Cerebellar cortex (tissue), 1 donor: ENCODE measurements at places on chromosomes 6 and 20.

GRCh38 chr6:47379328-47379727, 69.6 kb upstream of the TNFRSF21 start:
- DNase-seq, result no peak

- no peak for DNase-seq
Measured at GRCh38 chr6:842141-842540, 149.2 kb upstream of the EXOC2 start.

DNA sequence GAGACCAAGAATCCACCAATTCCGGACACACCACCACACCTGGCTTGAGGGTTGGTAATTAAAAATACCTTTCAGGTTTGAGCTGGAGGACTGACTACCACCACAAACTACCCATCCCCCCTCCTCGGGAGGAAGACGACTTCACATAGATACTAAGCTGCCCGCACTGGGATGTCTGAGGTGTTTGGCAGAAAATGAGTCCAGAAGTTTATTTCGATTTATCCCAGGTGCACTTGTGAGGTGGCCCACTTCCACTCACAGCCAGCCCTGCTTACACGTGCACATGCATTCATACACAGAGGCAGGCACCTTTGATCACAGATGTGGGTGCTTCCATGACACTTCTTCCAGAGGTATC, 187.1 kb downstream of the ID4 start:
- no peak for DNase-seq

- no peak for DNase-seq
Measured at GRCh38 chr20:21361266-21361665, 36.1 kb downstream of the NKX2-4 start.

- DNase-seq, result no peak
Measured at GRCh38 chr6:68978411-68978810, 343.3 kb downstream of the ADGRB3 start.

- no peak for DNase-seq
Measured at GRCh38 chr6:26086211-26086610, 1.0 kb upstream of the HFE start.

- DNase-seq, result no peak
Measured at GRCh38 chr6:133550026-133550425, 308.9 kb downstream of the EYA4 start.

GRCh38 chr6:44342489-44342888, at the start of gene SPATS1:
TSS of gene SPATS1 (plus strand) at chr6:44342650. CDS start at chr6:44343096, 446 bp downstream.
- DNase-seq, result no peak
